ENCODE measurements at places on chromosomes 16 and 17. TPM values are rescaled to one million over a fixed set of nuclear protein-coding genes. Genes with fewer than 3 reads are reported as not detected.

VASN gene
- total RNA-seq = 16.0 TPM

HOXB5 gene
- 0.33 TPM for total RNA-seq

ALOX12 gene
- total RNA-seq = not detected

TACO1 gene
- total RNA-seq = 17.7 TPM

SDR42E2 gene
- not detected for total RNA-seq

ULK2 gene
- total RNA-seq = 30.4 TPM

SLC9A5 gene
- 1.3 TPM for total RNA-seq

TENT4B gene
- 12.7 TPM for total RNA-seq

EVPLL gene
- not detected for total RNA-seq

ADAT1 gene
- total RNA-seq = 37.1 TPM

BAIAP3 gene
- 1.8 TPM for total RNA-seq

SOCS7 gene
- total RNA-seq = 9.7 TPM

CMTM3 gene
- total RNA-seq = 27.5 TPM

VAT1L gene
- not detected for total RNA-seq

TAX1BP3 gene
- 74.7 TPM for total RNA-seq

SLC16A6 gene
- 0.38 TPM for total RNA-seq

HBM gene
- 1.3 TPM for total RNA-seq

GPR179 gene
- not detected for total RNA-seq

CHST5 gene
- total RNA-seq = not detected

RAMP2 gene
- 66.9 TPM for total RNA-seq

C1QTNF1 gene
- 198 TPM for total RNA-seq

KRTAP16-1 gene
- total RNA-seq = not detected

RPH3AL gene
- total RNA-seq = 25.3 TPM

TPSG1 gene
- total RNA-seq = not detected

CDH5 gene
- total RNA-seq = 34.1 TPM

DBF4B gene
- 5.1 TPM for total RNA-seq

SPATA33 gene
- total RNA-seq = 4.4 TPM

LLGL2 gene
- total RNA-seq = 7.3 TPM

HIRIP3 gene
- total RNA-seq = 13.9 TPM

KRT32 gene
- not detected for total RNA-seq

AATF gene
- total RNA-seq = 30.3 TPM

OR1F1 gene
- not detected for total RNA-seq

CHST6 gene
- not detected for total RNA-seq

ACSM2A gene
- not detected for total RNA-seq

CDH16 gene
- not detected for total RNA-seq

SRL gene
- total RNA-seq = 0.16 TPM

ABAT gene
- 5.3 TPM for total RNA-seq

ZNF778 gene
- total RNA-seq = 8.0 TPM

CDR2L gene
- 6.1 TPM for total RNA-seq

CDYL2 gene
- total RNA-seq = 10.7 TPM

TMC5 gene
- 0.17 TPM for total RNA-seq

DPEP3 gene
- total RNA-seq = not detected

IL21R gene
- not detected for total RNA-seq

ICAM2 gene
- total RNA-seq = 92.1 TPM

ZNF821 gene
- 3.6 TPM for total RNA-seq

TBC1D3K gene
- total RNA-seq = not detected

TSNAXIP1 gene
- total RNA-seq = not detected

MYH8 gene
- not detected for total RNA-seq

AP1G1 gene
- total RNA-seq = 69.0 TPM

ZNF469 gene
- 0.68 TPM for total RNA-seq

RPA1 gene
- total RNA-seq = 30.7 TPM

SPG7 gene
- total RNA-seq = 99.5 TPM

GPR139 gene
- not detected for total RNA-seq

CRK gene
- 81.8 TPM for total RNA-seq

HS3ST4 gene
- not detected for total RNA-seq

ARHGAP44 gene
- 1.3 TPM for total RNA-seq

All from subcutaneous adipose tissue (tissue), 4 donors.